ENCODE measurements at places on chromosomes 12 and 14.

DNA sequence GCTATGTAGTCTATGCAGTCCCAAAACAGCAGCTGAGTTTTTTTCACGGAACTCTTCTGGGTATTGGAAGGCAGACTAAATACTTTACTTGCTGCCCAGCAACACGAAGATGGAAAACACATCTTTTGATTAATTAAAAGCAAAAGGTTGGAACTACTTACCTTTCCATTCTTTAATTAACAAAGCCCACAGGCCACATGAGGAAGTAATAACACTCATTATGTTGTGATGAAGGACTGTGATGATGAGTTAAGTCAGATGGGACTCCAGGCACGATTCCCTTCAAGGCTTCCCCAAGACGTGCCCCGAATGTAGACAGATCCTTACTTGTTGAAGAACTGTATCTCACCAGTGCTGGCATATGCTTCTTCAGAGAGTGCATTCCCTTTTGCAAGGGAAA lies 129.0 kb downstream of the WIF1 start:
- DNase-seq = no peak

DNA sequence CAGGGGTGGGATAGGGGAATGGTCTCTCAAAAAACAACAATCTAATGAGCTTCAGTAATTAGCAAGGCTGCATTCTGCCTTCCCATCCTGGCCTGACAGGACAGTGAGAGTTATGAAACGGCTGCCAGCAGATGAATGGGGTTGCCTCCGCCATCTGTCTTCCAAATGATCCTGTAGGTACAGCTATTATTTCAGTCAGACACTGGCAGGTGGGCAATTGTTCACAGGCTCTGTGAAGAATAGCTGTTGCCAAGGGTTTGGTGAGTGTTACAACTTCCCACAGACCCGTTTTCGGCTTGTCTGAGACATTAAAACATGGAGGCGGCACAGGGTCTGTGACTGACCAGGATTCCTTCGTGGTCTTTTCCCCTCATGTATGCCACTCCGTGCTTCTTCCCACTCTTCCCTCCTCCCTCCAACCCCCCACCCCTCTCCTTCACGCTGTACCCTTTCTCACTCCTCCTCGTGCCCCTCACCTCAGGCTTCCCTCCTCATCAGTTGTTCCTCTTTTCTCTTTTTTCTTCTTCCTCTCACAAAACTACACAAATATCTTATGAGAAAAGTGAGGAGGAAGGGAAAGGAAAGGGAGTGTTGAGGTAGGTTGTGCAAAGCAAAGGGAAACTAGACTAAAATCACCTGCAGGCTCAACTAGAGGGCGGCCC lies 160.8 kb upstream of the GZMB start:
- no peak for DNase-seq

- no peak for DNase-seq
These were observed 406.7 kb downstream of the NOVA1 start for GRCh38 chr14:26191123-26191522.

GRCh38 chr12:59763835-59764234 lies 168.0 kb downstream of the SLC16A7 start:
- DNase-seq = no peak

GRCh38 chr14:99447739-99448138 lies 32.9 kb downstream of the SETD3 start:
- DNase-seq = no peak

DNA sequence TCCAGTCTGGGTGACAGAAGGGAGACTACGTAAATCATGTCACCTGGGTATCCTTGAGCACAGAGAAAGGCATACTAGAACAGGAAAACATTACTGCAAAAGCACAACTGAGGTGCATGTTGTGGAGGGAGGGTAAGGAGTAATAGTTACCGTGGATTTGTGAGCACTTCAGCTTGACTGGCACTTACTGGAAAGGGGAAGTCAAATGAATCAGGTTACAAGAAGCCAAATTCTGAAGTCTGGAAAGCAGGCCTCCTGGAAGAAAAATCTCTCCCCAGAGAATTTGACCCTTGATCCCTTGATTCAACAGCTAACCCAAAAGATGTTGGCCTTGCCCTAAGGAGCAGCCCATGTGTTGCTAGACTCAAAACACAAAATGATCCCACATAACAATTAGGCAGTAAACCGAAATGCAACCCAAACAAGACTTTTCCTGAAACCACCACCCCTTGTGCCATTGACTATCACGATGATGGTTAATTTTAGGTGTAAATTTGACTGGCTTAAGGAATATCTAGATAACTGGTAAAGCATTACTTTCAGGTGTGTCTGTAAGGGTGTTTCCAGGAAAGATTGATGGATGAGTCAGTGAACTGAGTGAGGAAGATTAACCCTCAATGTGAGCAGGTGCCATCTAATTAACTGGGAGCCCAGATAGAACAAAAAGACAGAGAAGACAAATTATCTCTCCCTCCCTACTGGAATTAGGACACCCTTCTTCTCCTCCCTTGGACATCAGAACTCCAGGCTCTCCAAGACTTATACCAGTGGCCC lies 108.8 kb downstream of the SLC25A21 start:
- no peak for DNase-seq

GRCh38 chr14:20606190-20606901 lies 15.2 kb upstream of the RNASE12 start:
- no peak for DNase-seq

- no peak for DNase-seq
These were observed 3.4 kb downstream of the SSH1 start for GRCh38 chr12:108853981-108854446.

- no peak for DNase-seq
These were observed 8.7 kb upstream of the WDR89 start for GRCh38 chr14:63650256-63650952.

DNA sequence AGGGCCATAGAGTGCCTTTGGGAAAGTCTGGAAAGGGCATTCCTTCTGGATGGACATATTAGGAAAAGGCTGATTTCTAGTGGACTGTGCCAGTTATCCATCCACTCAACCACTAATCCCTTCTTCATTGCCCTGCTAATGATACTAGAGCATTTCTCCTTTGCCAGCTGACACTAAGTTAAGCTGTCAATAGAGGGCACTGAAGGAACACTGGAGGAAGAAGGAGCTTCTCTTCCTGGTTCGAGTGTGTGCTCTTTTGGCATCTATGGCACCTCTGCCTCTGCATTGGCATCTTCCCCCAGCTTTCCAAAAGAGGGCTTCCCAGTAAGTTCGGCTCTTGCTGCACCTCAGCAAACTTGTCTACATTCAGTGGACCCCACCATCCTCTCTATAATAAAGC lies 165.4 kb downstream of the DERA start:
- DNase-seq = no peak

All from left renal cortex interstitium (tissue), 4 donors.